SHP77 treated with DMSO at 0.1 percent for 48 hours (cell line): ENCODE measurements at places on chromosomes 4 and X.
A peak's percentile ranks its signal among the peaks of the same experiment; 100 is the strongest.

DNA sequence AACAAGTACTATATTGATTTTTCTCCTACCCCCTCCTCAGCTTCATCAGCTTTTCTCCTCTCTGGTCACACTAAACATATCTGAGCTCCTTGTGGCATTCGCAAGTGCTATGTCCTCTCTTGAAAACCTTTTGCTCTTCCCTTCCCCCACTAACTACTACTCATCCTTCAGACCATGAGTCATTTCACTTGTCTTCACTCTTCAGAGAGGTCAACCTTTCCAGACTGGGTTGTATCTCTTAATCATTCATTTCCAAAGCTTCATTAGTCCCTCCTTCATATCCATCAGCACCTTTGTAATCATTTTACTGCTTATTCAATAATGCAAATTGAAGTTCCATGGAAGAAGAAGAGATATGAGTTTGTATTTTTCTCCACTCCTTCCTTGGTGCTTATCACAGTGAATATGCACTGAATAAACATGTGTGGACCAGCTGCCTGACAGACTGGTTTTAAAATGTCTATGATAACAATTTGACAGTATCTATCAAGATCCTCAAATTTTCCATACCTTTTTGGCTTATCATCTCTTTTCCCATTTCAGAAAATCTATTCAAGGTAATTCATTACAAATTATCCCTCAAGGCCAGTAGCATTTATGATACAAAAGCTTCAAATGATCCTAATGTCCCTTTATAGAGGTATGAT, 28.4 kb downstream of the DDX60L start:
- no peak for DNase-seq

- no peak for DNase-seq
Measured at GRCh38 chrX:7110821-7111276, 36.7 kb upstream of the STS start.

- no peak for DNase-seq
Measured at GRCh38 chr4:71156616-71157015, 163.2 kb downstream of the DCK start.

DNA sequence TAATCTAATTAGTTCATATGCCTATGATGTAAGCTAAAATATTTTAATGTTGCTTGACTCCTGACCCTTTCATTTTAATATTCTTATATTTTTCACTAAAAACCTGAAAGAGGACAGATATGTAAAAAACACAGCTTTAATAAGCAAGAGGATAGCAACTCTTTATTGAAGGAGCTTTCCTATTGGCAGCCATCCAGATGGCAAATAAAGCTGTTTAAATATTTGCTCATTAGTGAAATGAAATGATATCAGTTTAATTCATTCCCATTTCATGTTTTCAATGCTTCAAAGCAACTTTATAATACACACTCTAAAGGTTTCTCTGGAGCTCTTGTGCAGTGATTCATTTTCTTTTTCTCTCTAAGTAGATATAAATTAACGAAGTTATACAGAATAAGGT, 473.4 kb downstream of the PCDH7 start:
- no peak for DNase-seq

DNA sequence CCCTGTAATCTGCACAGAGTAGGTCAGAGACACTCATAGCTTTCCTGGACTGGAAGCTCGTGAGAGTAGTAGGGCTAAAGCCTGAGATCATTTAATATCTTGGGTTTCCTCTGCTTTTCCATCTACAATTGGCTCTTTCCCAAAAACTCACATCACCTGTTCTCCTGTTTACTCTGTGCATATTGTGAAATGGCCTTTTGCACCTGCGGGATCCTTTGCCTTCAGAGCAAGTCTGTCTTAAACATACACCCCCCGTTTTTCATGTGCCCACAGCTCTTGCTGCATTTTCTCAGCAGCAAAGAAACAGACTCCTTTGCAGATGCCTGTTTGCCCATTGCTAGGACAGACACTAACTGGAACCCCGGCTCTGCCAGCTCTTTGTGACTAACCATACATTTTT, 608.3 kb upstream of the PCDH10 start:
- peak; percentile 66 for DNase-seq

DNA sequence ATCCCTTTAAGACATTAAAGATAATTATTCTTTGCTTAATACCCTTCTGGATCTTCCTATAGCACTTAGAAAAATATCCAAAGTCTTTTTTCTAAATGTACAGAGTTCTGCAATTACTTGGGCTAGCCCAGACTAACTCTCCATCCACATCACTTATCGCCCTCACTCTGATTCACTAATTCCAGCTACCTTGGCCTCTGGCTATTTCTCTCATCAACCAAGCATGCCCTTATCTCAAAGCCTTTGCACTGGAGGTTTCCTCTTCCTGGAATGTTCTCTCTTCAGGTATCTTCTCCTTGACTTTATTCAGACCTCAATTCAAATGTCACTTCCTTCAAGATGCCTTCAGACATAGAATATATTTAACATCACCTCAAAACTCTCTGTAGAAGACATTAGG, 345.1 kb upstream of the SMIM31 start:
- DNase-seq = no peak

DNA sequence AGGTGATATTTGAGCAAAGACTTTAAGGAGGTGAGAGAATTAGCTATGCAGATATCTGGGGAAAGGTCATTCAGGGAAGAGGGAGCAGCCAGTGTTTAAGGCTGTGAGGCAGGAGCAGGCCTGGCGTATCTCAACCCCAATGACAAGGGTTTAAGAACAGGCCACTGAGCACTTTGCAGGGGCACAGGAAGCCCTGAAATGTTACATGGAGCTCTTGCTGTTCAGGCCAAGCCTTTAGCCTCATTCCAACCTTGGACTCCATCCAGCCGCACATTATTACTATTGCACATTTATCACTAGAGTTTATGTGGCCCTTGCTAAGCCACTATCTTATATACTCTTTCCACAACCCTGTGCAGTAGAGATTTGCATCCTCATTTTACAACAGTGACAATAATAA, 114.0 kb downstream of the EFNB1 start:
- DNase-seq = no peak

- DNase-seq = no peak
Measured at GRCh38 chrX:75067931-75068330, 88.2 kb downstream of the ABCB7 start.

- DNase-seq = no peak
Measured at GRCh38 chrX:703866-704265, 73.3 kb downstream of the SHOX start.

GRCh38 chrX:1075741-1076140, 136.7 kb downstream of the CRLF2 start:
- no peak for DNase-seq

- DNase-seq = no peak
Measured at GRCh38 chrX:152850465-152850864, 19.6 kb downstream of the NSDHL start.

DNA sequence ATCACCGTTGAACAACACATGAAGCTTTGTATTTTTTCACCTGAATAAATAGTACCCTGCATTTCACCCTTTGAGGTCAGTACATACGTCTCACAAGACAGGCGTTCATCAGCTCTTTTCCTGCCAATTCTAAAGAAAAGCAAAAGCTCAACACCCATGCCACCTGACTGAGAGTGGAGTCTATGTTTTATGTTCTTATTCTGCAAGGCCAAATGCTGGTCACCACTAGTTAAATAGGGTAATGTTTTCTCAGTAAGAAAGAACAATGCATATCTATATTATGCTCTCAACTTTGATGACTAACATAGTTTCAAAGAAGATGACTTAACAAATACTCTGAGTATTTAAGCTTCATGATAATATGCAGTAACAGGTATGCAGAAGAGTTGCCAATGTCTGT, 336.3 kb upstream of the BMP3 start:
- DNase-seq = no peak

DNA sequence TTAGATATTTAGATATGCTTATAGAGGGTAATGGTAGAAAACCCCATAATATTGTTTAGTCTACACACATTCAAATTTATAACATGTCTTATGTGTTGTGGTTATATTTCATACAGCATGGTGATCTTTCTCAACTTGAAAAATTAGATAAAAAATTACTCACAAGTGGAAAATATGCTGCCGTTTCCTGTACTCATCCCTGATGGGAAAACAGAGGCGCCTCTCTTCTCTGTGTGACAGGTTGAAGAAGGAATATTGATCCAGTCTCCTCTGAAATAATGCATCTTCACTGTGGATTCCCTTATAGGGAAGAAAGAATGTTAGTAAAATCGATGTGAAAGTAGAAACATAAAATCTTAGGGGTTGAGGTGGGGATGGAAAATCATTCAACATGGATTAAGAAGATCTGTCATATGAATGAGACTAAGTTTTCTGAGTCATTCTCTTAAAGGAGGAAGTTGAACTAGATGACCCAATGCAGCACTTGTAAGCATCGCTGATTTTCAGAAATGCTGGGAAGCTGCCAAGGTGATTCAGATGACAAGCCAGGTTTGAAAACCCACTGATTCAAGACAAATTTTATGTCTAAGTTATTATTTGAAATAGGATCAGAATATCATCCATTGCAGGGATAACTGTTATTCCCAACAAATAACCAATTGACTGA, 70.7 kb downstream of the ANKRD50 start:
- DNase-seq = no peak

DNA sequence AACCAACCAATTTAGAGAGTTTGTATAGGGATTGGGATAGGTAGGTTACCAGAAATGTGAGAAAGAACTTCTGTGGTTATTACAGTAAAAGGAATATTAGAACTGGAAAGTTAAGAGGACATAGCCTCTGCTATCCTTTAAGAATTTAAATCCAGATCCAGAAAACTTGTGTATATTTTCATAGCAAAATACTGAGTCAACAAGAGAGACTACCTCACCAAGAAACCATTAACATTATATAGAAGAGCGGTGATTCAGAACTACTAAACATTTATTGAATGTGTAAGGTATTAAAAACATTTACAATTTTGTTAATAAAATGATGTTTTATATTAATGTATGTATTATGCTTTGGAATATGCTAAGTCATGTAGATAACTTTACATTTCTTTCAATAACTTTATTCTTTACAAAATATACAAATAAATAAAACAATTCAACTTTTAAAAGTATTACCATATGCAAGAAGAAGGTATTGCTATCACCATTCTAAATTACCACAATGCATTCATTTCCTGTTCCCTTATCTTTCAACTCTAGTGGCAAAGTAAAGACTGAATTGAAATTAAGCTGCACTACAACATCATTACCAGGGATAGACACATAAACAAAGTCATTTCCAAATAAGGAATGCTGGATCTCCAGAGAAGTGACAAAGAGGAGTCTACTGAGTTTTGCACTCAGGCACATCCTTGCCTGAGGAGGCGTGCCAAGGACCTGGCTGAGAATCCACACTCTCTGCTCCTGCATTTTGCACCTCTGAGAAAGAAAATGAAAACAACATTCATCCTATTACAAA, 6.1 kb upstream of the BDH2 start:
- DNase-seq = no peak

DNA sequence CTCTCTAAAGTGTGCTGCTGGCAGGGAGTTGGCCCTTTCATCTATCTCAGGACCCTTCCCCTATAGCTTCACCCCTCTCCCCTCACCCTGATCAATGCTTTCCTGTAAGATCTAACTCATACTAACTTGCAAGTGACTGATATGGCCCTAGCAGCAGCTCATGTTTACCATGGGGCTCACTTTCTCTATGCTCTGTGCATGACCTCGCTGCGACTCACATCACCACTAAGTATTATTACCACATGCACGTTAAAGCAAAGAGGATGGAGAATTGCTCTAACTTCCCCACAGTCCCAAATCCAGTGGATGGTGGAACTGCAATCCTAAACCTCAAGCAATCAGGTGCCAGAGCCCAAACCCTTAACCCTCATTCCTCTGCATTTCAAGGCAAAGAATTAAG, 626.6 kb downstream of the MID1IP1 start:
- no peak for DNase-seq

GRCh38 chrX:21840193-21840545, 752 bp downstream of the MBTPS2 start:
- no peak for DNase-seq

GRCh38 chr4:2792711-2793585, at the start of gene SH3BP2:
TSS of gene SH3BP2 (plus strand) at chr4:2793085. CDS start at chr4:2820618, 27,533 bp downstream.
- DNase-seq = no peak

DNA sequence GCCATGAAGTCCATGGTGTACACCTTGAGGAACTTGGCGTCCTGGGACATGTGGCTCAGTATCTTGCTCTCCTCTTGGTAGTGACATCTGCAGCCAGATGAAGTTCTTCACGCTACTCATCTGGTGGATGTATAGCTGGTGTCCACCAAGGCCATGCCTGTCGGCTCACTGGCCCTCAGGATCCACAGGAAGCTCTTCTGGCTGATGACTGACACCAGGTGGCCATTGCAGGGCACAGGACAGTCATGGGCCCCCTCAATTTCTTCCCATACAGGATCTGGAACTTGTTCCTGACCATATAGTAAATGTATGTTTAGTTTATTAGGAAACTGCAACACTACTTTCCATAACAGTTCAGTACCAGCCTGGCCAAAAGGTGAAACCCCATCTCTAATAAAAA, 10.3 kb upstream of the CLCN5 start:
- DNase-seq = no peak

DNA sequence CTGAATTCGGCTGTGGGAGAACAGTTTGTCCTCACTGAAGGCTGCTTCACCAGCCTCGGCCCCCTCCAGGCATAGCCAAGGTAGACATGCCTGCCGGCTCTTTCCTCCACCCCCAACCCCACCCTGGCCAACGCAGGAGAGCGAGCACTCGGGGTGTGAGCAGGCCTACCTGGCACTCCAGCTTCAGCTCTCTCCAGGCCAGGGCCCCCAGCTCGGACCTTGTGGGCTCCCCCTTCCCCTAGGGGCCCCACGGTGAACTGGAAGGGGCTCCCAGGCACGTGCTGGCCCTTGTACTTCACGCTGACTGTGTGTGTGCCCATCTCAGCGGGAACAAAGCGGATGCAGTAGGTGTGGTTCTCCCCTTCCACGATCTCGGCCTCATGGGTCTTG, 22.4 kb downstream of the FLNA start:
- no peak for DNase-seq

GRCh38 chr4:147583876-147584275, 33.3 kb upstream of the TMEM184C start:
- no peak for DNase-seq

DNA sequence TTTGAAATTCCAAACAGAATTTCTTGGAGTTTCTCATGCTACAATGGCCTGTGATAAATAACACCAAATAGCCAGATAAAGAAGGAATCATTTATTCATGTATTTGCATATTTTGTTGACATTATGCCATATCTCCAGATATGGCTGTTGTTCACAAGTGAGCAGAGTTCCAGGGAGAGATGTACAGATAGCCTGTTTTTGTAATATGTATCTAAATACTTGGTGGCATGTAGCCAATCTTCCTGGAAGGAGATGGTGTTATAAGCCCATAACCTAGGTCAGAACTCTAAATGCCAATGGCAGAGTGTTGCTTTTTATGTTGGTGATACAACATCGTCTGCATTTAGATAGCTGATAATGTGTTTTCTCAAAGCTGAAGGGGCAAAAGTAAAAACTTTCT, 292.2 kb downstream of the FBXO8 start:
- DNase-seq = no peak

GRCh38 chr4:111639876-111640275, 505.4 kb upstream of the FAM241A start:
- no peak for DNase-seq

- DNase-seq = no peak
Measured at GRCh38 chrX:152989292-152989658, 4.6 kb downstream of the PNMA5 start.
